ENCODE measurements at places on chromosomes 4 and X.

DNA sequence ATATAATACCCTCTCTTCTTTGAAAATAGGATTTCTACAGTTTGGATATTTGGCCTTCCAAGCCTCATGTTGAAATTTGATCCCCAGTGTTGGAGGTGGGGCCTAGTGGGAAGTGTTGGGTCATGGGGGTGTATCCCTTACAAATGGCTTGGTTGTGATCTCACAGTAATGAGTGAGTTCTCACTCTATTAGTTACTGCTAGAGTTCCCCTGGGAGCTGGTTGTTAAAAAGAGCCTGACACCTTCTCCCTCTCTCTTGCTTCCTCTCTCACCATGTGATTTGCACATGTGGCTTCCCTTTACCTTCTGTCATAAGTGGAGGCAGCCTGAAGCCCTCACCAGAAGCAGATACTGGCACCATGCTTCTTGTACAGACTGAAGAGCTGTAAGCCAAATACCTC, 73.9 kb downstream of the HDAC8 start:
- DNase-seq: no peak

GRCh38 chr4:20026456-20026855, 225.2 kb upstream of the SLIT2 start:
- DNase-seq: no peak

GRCh38 chr4:25113915-25114904, 46.0 kb downstream of the SEPSECS start:
- DNase-seq: no peak

DNA sequence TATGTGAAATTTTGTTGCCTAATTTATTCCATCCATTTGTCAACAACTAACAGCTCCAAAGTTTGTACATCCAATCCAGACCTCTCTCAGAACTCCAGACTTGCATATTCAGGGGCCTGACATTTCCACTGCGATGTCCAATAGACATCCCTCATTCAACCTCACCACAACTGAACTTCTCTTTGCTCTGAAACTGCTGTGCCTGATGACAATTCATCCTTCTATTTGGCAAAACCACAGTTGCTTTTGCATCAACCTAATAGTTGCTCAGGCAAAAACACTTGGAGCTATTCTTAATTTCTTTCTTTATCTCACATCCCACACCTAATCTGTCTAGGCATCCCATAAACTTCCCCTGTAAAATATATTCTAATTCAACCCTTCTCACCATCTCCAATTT, 56.5 kb downstream of the ANTXR2 start:
- DNase-seq: no peak

- DNase-seq: no peak
Measured at GRCh38 chr4:22202246-22202974, 253.8 kb upstream of the KCNIP4 start.

DNA sequence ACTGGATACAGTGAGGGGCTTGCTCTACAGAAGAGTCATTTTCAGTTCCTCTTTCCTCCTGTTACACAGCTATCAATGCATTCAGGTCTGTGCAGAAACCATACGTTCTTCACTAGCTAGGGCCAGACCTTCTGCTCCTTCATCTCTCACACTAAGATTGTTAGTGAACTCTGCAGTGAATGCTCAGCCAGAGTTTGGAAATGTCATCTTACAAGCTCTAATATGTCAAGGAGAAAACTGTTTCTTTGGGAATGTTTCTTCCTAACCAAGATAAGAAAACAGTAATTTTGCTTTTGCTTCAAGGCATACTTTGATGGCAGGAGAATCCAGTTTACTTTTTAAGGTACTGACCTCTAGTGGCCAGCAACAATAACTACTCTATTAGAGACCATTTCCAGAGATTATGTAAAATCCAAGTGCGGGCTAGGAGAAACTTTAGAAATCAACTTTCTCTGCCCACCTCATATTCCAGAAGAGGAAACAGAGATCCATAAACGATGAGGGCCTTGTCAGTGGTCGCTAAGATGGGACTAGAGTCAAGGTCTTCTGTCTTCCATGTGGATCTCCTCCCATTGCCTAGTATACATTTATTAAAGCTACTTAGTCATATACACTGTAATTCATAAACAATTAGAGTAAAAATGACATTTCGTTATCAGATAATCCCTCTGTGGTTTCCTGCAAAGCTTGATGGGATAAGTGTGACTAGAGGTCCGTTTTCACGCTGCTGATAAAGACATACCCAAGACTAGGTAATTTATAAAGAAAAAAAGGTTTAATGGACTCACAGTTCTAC, 12.1 kb upstream of the CC2D2A start:
- no peak for DNase-seq

DNA sequence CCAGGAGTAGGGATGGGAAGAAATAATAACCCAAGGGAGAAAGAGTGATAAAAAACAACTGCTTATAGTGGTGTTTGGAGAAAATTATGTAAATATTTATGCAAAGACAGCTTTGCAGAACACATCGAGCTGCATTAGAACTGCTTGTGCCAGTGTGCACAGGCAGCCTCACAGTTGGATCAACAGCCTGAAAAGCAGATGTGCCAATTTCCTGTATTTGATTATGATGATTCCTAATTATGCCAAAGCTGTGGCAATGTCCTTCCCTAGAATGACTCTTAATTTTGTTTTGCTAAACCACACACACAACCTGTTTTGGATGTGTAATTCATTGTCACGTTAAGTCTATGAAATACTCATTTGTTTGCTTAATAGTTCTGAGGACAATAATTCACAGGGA, 30.6 kb upstream of the ANTXR2 start:
- no peak for DNase-seq

- no peak for DNase-seq
Measured at GRCh38 chr4:178026999-178027398, 584.8 kb upstream of the AGA start.

- no peak for DNase-seq
Measured at GRCh38 chr4:138999666-139000065, 15.9 kb upstream of the NOCT start.

DNA sequence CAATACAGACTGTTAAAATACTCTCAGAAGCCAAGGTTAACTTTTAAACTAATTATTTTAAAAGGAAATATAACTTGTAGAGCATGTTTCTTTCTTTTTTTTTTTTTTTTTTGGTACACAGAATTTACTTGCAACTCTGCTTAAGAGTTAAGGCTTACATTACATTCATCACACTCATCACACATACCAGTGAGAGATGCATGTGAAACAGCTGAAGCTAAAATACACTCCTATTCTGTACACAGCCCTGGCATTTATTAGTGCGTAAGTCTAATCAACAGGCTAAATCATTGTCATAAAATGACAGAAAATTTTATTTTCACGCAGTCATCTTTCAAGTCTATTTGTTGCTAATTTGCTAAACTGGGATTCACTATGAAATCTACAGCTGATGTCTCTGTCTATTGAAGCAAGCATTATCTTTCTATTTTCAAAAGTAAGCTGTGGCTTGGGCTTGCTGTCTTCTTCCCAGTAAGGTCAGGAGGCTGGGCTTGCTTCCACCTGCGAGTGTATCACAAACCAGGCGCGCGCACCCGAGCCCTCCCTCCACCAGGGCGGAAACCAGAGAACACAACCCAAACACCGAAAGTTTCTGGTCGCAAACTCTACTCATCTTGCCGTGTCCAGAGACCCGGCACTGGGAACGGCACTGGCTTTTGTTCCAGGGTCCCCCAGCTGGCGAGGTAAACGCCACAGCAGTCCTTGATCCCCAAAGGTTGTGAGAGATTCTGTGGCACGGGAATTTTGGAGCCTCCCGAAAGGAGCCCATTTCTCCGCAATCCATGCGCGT, 3.9 kb downstream of the MAML3 start:
- peak; percentile 16 for DNase-seq

- no peak for DNase-seq
Measured at GRCh38 chr4:129371926-129372325, 276.0 kb downstream of the C4orf33 start.

- DNase-seq: no peak
Measured at GRCh38 chrX:69197690-69198089, 32.4 kb upstream of the PJA1 start.

- DNase-seq: no peak
Measured at GRCh38 chrX:150454508-150455214, 91.5 kb downstream of the MAMLD1 start.

DNA sequence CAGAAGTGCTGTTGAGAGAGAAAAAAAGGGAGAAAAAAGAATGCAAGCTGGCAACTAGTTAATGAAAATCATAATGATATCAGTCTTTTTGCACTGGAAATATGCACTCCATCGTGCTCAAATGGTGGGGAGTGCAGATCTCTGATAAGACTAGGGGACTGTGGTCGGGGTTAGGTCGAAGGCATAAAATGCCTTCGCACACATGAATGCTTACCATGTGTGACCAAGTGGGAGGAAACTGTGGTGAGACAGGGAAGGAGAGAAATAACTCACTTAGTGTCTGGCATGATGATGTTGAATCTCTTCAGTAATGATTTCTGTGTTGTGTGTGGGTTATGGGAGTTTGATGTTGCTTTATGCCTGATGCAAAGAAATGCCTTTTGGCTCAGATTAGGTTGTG, 358.9 kb downstream of the FBXO8 start:
- DNase-seq: no peak

DNA sequence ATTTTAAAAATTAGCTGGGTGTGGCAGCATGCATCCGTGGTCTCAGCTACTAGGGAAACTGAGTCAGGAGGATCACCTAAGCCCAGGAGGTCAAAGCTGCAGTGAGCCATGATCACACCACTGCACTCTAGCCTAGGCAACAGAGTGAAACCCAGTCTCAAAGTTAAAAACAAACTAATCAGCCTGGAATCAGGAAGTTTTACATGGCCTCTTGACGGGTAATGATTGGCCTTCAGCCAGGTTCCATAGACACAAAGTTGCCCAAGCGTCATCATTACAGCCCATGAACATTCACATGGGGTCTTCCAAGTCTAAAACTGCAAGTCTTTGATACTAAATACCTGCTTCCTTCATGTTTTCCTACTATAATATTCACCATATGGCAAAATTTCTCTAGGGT, 10.0 kb upstream of the RGN start:
- no peak for DNase-seq

DNA sequence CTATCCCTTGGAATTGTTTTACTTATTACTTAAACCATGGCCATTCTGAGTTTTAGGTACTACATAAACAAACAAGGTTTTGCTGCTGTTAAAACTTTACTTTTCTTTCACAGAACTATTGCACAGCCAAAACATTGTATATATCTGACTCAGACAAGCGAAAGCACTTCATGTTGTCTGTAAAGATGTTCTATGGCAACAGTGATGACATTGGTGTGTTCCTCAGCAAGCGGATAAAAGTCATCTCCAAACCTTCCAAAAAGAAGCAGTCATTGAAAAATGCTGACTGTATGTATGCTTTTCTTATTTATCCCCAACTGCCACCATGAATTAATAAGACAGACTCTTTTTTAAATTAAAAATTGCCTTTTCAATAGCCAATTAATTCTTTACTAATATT, 69.8 kb downstream of the CCKAR start:
- DNase-seq: no peak

DNA sequence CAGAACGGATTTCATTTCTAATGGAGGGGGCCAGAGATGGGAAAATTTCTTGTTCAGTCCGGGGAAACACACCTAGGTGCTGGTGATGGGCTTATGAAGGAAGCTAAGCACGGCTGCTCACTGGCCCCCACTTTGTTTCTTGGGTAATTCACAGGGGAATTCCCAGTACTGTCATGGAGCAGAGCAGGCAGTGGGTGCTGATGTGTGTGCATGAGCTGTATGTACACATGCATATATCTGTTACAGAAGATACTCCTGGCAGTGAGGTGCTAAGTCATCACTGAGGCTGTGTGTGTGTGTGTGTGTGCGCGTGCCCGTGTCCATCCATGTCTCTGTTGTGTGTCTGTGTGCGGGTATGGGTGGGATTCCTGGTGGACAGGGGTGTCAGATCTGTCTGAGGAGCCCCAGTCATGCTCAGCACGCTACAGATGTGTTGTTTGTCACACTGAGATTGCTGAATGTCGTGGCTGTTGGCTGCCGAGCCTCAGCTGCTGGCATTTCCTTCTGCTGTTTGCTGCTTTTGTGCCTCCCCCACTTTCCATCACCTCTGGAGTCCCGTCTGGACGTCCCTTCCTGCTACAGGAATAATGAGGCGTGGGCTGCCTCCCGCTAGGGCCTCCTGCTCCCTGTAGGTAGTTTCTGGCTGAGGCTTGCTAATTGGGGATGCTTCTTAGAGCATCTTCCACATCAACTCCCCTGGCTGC, 53.3 kb downstream of the JADE1 start:
- DNase-seq: peak; percentile 20

DNA sequence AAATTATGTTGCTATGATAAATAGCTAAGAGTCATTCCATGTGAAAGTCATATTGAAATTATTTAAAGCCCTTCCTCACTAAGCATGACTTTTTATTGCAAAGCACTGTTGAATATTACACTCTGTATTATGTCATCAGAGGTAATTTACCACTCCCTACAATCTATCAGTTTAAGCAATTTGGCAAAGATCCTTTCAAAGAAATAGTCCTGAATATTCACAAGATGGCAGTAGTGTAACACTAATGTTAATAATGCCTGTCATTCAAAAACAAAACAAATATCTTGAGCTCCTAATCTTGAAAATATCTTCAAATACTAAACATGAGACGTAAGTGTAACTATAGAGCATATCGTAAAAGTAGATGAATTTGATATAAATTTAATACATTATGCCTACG, 208.6 kb upstream of the TECRL start:
- no peak for DNase-seq

- no peak for DNase-seq
Measured at GRCh38 chr4:70365479-70365878, 4.9 kb downstream of the SMR3A start.

GRCh38 chrX:150547375-150548115, 20.9 kb upstream of the MTM1 start:
- no peak for DNase-seq

DNA sequence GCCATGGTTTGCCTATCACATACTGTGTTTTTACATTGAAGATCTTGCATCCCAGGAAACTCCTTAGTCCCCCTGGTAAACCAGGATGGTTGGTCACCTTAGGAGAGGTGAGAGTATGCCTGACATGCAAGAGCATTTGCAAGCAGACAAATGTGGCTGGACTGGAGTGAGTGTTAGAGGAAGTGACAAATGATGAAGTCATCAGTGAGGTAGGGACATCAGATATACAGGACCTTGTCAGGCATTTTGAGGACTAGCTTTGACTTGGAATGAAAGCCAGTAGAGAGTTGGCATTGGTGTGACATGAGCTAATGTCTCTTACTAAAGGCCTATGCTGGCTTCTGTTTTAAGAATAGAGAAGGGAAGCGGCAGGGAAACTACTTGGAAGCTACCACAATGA, 124.9 kb downstream of the FRMPD4 start:
- DNase-seq: no peak

DNA sequence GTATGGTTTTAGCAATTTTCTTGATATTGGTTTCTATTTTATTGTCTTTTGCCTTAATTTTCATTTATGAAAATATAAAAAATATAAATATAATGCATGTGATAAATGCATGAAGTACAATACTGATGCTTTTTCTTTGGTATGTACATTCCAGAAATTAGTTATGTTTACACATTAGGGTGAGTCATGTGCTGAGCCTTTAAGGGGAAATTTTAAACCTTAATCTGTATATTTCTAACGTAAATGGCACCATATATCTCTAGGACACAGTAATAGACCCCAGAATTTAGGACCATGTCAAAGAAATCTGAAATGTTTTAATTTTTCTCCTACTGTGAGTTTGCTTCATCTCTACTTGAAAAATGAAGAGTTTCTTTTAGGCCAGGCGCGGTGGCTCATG, 117.8 kb upstream of the SPRY1 start:
- no peak for DNase-seq

All from activated gamma-delta T cell (primary cell).